Panc1 (cell line): ENCODE measurements at places on chromosomes 3 and 15. TPM values are rescaled to one million over a fixed set of nuclear protein-coding genes. Genes with fewer than 3 reads are reported as not detected.

GATA2 gene
- 74.6 TPM for total RNA-seq

CHDH gene
- 24.1 TPM for total RNA-seq

RASGRF1 gene
- total RNA-seq = 0.59 TPM

AADAC gene
- 0.26 TPM for total RNA-seq

NSMCE3 gene
- total RNA-seq = 5.5 TPM

FBXL22 gene
- total RNA-seq = 0.54 TPM

TNFSF10 gene
- total RNA-seq = 2.2 TPM

TM6SF1 gene
- 0.69 TPM for total RNA-seq

KY gene
- total RNA-seq = not detected

ITIH1 gene
- 0.31 TPM for total RNA-seq

CHRD gene
- total RNA-seq = 1.4 TPM
